ENCODE measurements at places on chromosomes 7 and 10.

DNA sequence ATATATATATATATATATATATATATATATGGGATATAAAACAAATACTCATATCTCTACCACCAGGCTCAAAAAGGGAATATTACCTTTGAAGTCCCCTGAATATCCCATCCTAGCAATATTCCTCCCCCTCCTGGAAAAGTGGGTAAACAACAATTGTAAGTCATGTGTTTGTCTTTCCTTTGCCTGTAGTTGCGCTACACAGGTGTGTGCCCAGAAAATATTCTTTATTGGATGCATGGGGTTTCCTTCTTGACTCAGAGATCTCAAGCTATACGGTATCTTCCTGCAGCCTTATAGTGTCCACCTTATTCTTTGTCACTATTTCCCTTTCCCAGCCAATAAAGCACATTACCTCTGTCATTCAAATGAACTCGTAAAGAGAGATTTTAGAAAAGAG lies 54.2 kb downstream of the MET start:
- no peak for DNase-seq

- no peak for DNase-seq
Measured at GRCh38 chr10:78648256-78648860, 420.4 kb upstream of the ZMIZ1 start.

GRCh38 chr7:35691366-35691765 lies 3.6 kb downstream of the HERPUD2 start:
- no peak for DNase-seq

DNA sequence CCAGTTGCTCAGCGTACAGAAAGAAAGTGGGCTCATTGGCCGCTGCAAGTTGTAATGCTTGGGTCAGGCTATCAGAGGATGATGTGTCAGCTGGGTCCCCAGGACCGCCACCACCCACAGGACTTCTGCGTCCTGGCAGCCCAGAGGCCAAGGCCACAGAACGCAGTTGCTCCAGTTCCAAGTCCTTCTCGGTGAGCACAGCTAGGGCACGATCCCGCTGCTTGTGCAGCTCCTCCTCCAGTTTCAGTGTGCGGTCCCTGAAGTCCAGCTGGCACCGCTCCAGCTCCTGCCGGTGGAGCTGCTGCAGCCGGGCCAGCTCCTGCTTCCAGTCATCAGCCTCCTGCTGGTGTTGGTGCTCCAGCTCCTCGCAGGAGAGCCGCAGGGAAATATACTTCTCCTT lies 3.0 kb downstream of the GCC1 start:
- no peak for DNase-seq

GRCh38 chr7:70178211-70178610 lies 579.9 kb downstream of the AUTS2 start:
- DNase-seq, result no peak

DNA sequence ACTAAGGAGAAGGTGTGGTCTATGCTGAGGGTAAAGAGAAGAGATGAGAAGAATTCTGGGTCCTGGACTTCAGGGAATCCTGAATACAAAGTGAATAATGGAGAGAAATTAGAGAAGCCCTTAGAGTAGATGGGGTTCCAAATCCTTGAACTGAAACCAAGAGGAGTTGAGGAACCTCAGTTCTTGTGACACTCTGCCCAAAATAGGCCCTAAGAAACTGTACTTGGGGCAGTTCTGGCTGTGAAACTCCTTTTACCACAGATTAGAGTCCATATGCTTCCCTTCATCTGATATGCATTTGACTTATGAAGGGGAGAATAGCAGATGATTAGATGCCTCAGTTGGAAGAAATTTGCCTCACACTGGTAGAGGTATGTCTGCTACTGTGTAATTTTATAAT lies 19.0 kb downstream of the TES start:
- no peak for DNase-seq

DNA sequence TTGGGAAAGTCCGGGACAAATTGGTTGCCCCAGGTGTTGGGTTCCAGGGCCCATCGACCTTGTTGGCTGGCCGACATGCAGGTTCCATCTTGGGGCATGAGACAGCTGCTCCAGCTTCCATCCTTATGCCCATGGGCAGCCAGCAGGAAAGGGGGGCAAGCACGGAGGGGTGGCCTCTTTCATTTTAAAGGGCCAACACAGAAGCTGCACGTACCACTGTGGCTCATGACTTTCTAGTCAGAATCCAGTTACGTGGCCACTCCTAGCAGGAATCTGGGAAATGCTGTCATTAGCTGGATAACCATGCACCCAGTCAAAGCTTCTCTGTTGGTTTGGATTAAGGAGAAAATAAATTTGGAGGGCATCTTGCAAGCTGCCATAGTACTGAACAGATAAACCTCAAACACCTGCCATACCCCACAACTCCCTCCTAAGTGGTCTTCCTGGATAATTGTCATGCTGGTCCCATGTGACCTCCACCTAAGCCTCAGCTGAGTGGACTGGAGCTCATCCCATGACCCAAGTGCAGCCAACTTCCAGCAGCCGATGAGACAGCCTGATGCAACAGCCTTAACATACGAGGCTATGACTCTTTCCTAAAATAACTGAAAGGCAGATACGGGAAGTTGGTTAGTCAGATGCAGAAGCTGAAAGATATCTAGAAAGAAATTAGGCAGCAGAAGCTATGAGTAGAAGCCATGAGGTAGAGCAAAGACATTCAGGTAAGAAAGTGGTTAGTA lies 21.4 kb upstream of the GSDME start:
- DNase-seq, result no peak

GRCh38 chr10:29772403-29772802 lies 137.6 kb upstream of the SVIL start:
- DNase-seq, result no peak

DNA sequence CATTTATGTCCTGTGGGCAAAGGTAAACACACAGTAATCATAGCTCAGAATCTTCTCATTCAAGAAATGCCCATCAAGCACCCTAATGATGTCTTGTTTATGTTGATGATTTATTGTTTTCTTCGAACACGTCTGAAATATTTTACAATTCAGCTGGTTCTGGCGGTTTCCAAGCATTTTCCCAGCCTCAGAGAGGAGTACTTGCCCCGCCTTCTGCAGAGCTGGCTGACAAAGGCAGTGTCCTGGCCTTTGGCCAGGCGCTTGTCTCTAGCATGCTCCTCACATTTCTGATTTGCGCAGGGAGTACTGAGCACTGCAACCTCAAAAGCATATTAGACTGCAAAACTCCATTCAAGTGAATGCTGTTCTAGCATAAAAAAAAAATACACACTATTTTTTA lies 314.2 kb upstream of the GNAI1 start:
- DNase-seq, result peak; percentile 44

GRCh38 chr7:123241809-123242208 lies 42.0 kb upstream of the SLC13A1 start:
- no peak for DNase-seq

DNA sequence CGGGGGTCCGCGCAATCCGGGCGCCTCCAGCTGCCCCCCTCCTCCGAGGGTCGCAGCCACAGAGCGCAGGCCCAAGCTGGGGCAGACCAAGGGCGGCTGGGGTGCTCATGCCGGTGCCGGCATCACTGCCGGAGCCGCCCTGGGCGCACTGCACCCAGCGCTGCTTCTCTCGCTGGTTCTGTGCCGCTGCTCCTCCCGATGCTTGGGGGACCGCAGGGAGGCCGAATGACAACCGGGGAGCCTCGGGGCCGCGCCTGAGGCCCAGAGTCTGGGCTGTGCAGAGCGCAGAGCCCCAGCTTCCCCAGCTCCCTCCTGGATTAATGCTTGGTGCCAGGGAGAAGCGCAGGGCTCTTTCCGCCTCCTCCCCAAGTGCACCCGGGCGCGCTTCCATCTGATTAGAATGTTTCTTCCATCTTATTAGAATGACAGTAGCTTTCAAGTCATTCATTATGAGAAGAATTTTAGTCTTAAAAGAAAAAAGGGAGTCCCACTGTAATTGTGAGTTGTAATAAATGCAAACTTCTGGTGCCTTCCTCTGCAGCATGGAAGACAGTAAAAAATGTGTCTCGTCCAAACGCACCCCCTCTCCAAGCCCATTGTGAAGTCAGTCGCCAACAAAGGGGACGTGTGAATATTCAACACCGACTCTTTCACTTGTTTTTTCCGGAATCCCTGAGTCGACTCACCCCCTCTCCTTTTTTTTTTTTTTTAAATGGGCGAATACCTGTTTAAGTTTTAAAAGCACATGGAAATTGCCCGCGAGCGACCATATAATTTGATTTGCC lies 19.5 kb upstream of the PTF1A start:
- DNase-seq, result no peak

- DNase-seq, result no peak
Measured at GRCh38 chr10:121899727-121900126, 28.1 kb downstream of the ATE1 start.

DNA sequence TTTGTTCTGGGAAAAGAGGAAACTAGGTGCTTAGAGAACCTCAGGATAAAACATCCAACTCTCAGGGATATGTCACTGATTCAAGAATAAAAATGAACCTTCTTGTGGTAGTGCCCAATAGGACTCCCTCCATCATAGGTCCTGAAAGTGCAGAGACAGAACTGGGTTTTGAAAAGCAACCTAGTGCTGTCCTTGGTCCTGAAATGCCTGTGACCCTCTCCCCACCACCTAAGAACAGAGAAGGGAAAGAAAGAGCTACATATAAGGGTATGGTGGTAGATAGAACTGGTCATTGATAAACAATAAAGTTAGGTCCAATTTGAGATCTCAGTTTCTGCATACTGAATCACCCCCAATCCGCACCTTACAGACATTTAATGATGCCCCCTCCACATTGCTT lies 953.3 kb downstream of the XPNPEP1 start:
- peak; percentile 36 for DNase-seq

GRCh38 chr7:44794331-44794730 lies 2.1 kb upstream of the PPIA start:
- no peak for DNase-seq

- no peak for DNase-seq
Measured at GRCh38 chr7:70544016-70544415, 587.9 kb upstream of the GALNT17 start.

DNA sequence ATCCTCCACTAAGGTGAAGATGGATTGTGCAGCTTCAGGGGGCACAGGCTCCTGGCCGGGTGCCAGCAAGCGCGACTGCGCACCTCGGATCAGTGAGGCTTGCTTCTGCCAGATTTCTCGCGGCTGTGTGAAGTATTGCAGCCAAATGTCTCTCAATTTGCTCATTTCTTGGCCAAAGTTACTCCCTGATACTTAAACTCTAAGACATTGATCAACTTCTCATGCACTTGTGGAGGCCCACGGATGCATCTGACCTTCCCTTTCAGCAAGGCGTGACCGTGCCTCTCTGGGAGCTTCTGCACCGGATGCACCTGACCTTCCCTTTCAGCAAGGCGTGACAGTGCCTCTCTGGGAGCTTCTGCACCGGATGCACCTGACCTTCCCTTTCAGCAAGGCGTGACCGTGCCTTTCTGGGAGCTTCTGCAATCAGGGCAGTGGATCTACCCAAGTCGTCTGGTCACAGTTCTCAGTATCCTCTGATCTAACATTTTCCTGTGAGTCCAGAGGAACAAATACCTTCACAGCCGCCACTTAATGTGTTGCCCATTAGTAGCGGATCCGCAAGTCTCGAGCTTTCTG lies 248.3 kb downstream of the ADARB2 start:
- no peak for DNase-seq

GRCh38 chr10:127776816-127777215 lies 39.8 kb downstream of the FOXI2 start:
- no peak for DNase-seq

- no peak for DNase-seq
Measured at GRCh38 chr10:13401142-13401541, 53.0 kb upstream of the SEPHS1 start.

DNA sequence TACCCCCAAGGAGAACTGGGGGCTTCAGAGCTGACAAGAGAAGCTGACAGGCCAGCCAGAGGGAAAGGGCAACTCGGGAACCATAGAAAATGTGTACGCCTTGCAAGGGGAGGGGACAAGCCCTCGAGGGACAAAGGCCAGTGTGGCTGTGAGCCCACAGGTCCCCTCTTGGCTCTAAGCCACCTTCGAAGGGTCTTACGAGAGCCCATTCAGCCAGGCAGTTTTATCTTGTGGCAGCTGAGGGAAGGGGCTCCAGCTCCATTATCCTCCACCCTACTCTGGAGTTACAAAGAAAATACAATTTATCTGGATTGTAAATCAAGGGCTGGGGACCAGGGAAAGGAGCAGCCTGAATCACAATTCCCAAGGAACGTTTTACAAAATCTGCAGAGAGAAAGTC lies 159.5 kb upstream of the ZMIZ1 start:
- no peak for DNase-seq

DNA sequence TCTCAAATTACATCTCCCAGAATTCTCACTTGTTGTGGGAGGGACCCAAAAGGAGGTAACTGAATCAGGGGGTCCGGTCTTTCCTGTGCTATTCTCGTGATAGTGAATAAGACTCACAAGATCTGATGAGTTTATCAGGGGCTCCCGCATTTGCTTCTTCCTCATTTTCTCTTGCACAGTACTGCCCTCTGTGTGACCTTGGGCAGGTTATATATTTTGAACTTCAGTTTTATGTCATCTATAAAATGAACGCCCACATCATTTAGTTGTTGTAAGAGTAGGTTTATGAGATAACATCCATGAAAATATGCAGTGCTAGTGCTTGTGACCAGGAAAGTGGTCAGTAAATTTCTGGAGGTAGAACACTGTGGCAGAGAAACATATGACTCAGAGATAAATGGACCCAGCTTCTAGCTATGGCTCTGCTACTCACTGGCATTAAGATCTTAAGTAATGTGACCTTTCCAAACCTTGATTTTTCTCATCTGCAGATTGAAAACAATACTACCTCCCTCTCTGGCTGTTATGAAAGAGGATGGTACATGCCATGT lies 44.3 kb downstream of the SCRN1 start:
- DNase-seq, result no peak

- DNase-seq, result no peak
Measured at GRCh38 chr7:139739863-139740597, 37.8 kb downstream of the HIPK2 start.

- DNase-seq, result no peak
Measured at GRCh38 chr7:157788573-157788972, 451.8 kb downstream of the DNAJB6 start.

DNA sequence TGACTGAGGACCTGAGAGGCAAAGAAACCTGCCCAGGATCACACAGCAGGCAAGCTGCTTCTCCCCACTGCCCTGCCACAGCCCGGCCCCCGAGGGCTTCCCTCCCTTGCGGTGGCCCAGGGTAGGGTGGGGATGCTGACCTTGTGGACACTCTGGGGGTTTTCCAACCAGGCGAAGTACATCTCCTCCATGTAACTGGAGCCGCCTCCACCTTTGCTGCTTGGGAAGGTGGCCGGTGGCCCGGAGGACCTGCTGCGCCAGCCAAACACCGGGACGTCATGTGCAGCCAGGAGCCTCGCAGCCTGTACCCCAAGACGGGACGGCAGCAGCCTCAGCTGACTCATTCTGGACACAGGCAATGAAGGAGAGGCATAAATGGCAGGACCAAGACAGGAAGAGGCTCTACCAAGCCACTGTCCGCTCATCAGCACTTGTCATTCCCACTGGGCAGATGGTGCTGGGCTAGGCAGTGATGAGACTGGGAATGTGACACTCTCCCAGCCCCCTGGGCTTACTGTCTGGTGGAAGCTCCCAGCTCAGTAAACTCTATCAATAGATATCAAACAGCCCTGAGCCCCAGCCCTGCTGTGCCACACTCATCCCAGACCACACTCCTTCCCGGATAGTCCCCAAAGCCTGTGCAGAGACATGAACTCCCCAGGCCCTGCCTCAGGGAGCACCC lies 3.7 kb downstream of the OGDHL start:
- no peak for DNase-seq

- DNase-seq, result no peak
Measured at GRCh38 chr10:93091960-93092359, 18.3 kb downstream of the CYP26A1 start.
